Stimulated activated CD8-positive, alpha-beta memory T cell treated with anti-CD3 and anti-CD28 coated beads, Interleukin-12 subunit alpha, Interleukin-12 subunit beta, amount 100 ng/mL, for 4 hours (primary cell): ENCODE measurements at places on chromosomes 6 and 20.

- DNase-seq = no peak
Observed at GRCh38 chr6:131225127-131225526, 89.9 kb downstream of the AKAP7 start.

GRCh38 chr20:33450867-33451266 lies 7.3 kb upstream of the SNTA1 start:
- DNase-seq = no peak

DNA sequence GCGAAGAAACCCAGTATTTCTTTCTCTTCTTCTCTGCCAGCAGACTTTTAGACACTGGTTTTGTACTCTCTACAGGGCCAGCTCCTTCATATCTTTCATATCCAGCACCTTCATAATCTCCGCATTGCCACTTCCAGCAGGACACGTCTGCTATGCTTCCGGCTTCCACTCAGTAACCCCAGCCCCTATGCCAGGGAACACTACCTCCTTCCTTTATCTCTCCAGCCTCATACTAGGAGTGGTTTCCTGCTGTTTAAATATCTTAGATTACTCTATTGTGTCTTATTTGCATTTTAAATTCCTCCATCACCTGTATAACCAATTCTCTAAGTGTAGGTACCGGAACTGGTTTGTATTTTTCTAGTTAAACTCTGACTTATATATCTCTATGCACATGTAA lies 667.8 kb upstream of the ID4 start:
- no peak for DNase-seq

DNA sequence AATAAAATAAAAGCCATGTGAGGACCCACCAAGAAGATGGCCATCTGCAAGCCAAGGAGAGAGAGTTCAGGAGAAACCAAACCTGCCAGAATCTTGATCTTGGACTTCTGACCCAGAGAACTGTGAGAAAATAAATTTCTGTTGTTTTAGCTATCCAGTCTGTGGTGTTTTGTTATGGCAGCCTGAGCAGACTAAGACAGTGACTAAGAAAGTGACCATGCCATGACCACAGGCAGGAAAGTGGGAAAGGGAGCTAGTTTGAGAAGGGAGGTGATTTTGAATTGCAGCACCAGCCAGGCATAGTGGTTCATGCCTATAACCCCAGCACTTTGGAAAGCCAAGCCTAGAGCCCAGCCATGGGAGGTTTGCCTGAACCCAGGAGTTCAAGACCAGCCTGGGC lies 21.9 kb upstream of the C6orf62 start:
- DNase-seq = no peak

DNA sequence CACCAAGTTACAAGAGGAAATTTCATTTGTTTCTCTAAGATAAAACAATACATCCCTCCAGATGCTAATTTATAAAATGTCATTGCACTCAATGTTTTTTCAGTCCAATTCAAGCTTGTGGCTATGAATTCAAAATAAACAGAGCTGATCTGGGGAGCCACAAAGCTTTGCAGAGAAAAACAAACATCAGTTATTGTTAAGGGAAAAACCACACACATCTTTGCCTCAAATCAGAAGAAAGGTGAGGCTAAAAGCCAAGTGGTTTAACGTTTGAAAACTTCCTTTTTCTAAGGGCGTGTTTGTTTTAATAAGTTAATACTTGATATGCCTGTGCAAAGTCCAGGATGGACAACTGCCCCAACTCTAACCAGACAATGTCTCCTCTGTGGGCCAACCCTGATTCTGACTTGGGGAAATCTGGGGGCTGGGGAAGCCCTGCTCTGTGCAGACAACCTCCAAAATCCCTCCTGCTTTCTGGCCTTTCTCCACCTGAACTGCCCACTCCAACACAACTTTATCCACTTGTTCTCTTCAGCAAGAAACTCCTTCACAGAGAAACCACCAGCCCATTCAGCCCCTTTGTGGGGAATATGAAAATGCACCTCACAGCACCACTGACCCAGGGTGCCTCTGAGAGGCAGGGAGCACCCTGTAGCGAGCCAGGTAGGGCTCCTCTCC lies 44.6 kb upstream of the NT5E start:
- no peak for DNase-seq

GRCh38 chr6:17758119-17758518 lies 51.4 kb upstream of the NUP153 start:
- DNase-seq = no peak
